ENCODE measurements at places on chromosomes 12 and 14.

- no peak for DNase-seq
These were observed 61.8 kb downstream of the SDR9C7 start for GRCh38 chr12:56872366-56872765.

DNA sequence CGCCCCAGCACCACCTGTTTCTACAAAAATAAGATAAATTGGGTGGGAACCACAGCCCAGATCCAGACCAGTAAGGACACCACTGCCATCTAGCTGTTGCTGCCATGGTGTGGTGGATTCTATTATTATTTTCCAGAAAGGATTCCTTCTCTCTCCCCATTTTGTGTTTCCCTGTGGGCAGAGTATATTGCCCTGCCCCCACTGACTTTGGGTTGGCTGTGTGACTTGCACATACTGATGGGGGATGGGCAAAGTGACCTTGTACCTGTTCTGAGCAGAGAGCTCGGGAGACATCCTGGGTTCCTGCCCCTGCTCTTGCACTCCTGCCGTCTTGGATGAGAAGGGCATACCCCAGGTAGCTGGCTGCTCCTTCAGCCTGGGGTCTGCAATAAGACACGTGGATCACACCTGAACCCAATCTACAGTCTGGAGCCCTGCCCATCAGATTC, 24.3 kb downstream of the MOAP1 start:
- no peak for DNase-seq

GRCh38 chr12:100823963-100824362, 29.4 kb downstream of the ANO4 start:
- DNase-seq: no peak

GRCh38 chr12:48054955-48055821, 50.7 kb downstream of the SENP1 start:
- DNase-seq: no peak

- DNase-seq: no peak
These were observed 13.6 kb downstream of the ARHGAP5 start for GRCh38 chr14:32090686-32091085.

- DNase-seq: no peak
These were observed 87.8 kb upstream of the ZFP36L1 start for GRCh38 chr14:68880581-68881105.

GRCh38 chr12:44377443-44378187, 498.5 kb downstream of the NELL2 start:
- peak; percentile 19 for DNase-seq

Measured in hippocampal formation (tissue), 2 donors.